ENCODE measurements at places on chromosomes 5 and 9.

- no peak for DNase-seq
Measured at GRCh38 chr9:87139099-87139730, 191.9 kb upstream of the GAS1 start.

- DNase-seq: no peak
Measured at GRCh38 chr9:76716085-76716672, 48.1 kb upstream of the PCA3 start.

GRCh38 chr5:163189023-163189553 lies 248.3 kb upstream of the CCNG1 start:
- no peak for DNase-seq

- DNase-seq: no peak
Measured at GRCh38 chr9:33472881-33473615, 676 bp downstream of the NOL6 start.

DNA sequence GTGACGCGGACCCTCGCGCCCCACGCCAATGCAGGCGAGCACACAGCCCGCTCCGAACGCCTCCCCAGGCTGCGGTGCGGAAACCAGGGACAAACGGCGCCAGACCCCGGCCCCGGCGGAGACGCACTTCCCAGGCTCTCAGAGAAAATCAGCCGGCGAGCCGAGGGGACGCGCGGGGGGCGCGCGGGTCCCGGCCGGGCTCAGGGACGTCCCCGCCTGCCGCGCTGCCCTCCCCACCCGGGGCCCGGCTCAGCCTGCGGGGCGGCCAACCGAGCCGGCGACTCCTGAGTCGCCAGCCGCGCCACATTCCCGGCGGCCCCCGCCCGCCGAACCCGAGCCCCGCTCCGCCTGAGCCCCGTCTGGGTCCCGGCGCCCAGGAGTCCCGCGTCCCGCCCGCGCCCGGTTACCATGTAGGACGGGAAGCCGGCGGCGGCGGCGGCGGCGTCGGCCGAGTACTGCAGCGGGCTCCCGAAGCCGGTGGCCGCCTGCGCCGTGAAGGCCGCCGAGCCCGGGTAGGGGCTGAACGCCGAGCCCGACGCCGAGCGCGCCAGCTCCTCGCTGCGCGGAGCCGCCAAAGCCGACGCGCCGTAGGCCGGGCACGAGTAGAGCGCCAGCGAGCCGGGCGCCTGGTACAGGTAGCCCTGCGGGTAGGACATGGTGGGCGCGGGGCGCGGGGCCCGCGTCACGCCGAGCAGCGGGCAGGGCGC lies 566 bp downstream of the IRX2 start:
- no peak for DNase-seq

- no peak for DNase-seq
Measured at GRCh38 chr5:79202076-79202475, 33.9 kb upstream of the JMY start.

DNA sequence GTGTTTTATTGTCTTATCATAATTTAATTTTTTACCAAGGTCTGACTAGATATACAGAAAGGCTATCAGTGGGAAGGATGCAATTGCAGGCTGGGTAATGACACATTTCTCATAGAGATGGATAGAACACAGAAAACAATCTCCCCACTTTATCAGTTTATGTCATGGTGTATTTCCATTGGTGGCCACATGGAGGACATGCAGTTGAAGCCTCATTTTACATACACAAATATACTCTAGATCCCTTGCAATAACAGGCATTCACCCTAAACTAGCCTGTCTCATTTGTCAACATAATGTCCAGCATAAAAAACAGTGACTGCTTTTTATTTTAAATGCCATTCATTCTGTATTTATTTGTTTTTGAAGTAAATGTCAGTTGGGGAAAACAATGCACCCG lies 526.3 kb downstream of the GABRG2 start:
- no peak for DNase-seq

- DNase-seq: no peak
Measured at GRCh38 chr5:14243766-14244165, 100.6 kb downstream of the TRIO start.

DNA sequence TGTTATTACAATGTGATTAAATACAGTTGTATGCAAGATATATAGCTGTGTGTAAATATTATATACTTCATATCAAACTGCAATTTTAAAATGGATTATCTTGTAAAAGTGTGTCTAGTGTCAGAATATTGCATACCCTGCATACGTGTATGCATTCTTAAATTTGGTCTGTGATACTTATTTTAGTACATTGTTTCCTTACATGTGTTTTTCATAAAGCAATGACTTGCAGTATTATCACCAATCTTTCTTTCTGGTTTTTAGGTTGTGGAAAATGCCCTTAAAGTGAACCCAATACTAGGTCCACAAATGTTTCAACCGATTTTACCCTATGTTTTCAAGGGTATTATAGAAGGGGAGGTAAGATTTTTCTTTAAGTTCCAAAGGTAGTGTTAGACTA lies 28.5 kb upstream of the LRRC70 start:
- no peak for DNase-seq

DNA sequence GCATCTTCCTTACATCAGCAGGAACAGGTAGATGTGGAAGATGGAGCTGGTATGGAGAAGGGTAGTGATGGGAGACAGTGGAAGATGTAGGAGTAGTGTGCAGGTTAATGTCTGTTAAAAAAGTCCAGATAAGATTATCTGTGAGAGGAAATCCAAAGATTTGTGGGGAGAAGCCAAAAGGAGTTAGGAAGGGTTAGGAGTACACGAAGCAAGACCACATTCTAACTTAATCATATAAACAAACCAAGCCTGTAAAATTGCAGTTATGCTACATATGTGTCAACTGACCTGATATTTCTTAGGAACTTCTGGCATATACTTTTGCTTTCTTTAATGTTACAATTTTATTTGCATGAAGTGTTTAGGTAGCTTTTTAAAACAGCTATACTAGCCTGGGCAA lies 142.1 kb upstream of the DMRT1 start:
- no peak for DNase-seq

GRCh38 chr5:142125963-142126362 lies 17.4 kb downstream of the NDFIP1 start:
- DNase-seq: no peak

- DNase-seq: no peak
Measured at GRCh38 chr9:79485258-79485657, 86.5 kb upstream of the TLE4 start.

DNA sequence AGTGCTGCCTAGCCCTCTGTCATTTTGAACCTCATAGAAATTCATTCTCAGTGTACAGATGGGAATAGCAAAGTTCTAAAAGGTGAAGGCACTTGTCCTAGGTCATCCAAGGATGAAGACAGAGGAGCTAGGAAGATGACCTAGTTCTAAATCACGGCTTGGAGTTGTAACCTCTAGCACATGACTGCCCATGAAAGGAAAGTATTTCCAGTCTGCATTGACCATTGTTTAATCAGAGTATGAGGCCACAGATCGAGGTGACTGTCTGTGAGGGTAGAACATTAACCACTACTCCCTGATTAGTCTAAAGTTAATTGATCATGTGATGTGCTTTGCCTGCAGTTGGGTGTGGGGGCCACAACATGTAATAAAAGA lies 674 bp upstream of the TNFSF15 start:
- no peak for DNase-seq

DNA sequence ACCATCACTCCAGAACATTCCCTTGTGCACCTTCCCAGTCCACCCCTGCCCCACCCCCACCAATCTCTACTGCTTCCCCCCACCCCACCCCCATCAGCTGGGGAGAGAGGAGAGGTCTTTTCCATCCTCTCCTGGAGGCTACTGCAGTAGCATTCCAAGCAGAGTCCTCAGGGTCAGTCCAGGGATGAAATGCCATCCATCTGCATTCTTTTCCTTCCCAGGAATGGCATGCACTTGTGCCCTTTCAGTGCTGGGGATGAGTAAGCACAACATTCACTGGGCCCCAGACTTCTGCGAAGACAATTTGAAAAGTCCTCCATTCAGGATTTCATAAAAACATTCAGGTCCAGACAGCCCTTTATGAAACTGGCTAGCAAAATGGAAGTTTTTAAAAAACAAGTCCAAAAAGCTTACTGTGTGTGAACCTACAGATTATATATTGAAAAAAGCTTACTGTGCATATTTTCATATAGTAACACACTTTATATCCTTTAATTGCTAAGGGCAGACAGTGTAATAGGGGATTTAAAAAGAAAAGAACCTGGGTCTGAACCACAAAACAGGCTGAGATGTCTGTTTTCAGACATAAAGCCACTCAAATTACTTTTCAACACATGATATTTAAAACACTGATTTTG lies 50.0 kb upstream of the GOLPH3 start:
- peak; percentile 24 for DNase-seq

- no peak for DNase-seq
Measured at GRCh38 chr5:111699324-111699723, 57.7 kb downstream of the NREP start.

DNA sequence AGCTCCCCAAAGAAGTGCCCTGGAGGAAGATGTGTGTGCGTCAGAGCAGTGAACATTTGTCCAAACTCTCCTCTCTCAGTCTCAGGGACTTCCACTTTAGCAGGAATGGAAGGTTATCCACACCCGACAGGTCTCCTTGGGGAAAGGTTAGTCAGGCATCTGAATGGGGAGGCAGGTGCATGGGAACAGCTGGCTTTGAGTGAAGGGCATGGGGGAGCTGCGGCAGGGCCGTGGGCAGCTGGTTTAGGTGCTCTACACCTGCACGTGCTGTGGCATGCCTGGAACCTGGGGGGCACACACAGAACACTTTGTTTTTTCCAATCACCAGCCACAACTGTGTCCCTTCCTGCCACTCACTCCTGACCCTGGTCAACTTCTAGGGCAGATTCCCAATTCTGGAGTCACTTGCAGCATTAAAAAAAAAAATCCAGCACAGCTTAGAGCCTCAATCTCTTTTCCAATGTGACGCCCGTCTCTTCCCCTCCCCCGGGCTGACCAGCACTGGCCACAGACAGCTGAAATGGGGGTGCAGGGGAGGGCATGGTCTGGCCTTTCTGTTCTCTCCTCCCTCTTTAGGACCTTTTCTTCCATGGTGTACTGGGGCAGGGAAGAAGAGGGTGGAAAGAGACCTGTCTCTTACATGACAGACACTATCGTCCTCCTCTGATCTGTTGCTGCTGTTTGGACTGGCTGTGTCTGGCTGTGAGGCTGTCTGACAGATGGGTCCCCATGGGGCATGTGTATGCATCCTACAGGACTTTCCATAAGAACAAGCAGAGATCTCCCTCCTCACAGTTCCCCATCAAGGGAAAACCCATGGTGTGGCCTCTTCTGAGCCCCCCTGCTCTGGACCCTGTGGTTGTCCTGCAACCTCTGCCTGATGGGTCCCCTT lies 9.5 kb upstream of the IL3 start:
- DNase-seq: no peak

DNA sequence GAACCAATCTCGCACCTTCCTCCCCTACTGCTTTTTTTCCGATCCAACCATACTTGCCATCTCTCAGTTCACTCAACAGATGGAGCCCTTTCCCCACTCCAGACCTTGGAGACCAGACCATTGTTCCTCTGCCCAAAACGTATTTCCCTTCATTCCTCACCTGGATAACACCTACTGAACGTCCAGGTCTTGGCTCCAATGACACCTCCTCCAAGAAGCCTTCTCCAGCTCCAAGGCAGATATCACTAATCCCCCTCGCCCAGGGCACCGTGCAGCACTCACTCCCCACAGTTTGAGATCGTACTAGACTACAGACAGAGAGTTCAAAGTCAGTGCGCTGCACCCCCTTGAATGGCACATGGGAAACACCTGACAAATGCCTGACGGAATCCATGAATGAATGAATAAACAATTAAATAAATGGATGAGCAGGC lies 47.1 kb upstream of the AKNA start:
- peak; percentile 20 for DNase-seq

GRCh38 chr5:153459051-153459743 lies 31.3 kb upstream of the GRIA1 start:
- DNase-seq: no peak

- DNase-seq: no peak
Measured at GRCh38 chr5:36882250-36882649, 5.7 kb downstream of the NIPBL start.

DNA sequence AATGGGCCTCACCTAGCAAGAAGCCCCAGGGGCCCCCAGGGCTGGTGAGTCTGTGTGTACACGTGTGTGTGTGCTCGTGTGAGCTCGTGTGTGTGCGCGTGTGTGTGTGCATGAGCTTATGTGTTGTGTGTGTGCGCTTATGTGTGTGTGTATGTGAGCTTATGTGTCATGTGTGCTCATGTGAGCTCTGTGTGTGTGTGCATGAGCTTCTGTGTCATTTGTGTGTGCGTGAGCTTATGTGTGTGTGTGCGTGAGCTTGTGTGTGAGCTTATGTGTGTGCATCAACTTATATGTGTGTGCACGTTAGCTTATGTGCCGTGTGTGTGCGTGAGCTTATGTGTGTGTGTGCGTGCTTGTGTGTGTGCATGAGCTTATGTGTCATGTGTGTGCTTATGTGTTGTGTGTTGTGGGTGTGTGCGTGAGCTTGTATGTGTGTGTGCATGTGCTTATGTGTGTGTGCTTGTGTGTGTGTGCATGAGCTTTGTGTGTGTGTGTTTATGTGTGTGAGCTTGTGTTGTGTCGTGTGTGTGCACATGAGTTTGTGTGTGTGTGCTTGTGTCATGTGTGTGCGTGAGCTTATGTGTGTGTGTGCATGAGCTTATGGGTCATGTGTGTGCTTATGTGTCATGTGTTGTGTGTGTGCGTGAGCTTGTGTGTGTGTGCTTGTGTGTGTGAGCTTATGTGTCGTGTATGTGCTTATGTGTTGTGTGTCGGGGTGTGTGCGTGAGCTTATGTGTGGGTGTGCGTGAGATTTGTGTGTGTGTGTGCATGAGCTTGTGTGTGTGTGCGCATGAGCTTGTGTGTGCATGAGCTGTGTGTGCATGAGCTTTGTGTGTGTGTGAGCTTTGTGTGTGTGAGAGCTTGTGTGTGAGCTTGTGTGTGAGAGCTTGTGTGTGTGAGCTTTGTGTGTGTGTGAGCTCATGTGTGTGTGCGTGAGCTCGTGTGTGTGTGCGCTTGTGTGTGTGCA lies 16.7 kb upstream of the SLC2A6 start:
- DNase-seq: no peak

GRCh38 chr5:89064736-89065135 lies 181.8 kb upstream of the MEF2C start:
- DNase-seq: no peak

DNA sequence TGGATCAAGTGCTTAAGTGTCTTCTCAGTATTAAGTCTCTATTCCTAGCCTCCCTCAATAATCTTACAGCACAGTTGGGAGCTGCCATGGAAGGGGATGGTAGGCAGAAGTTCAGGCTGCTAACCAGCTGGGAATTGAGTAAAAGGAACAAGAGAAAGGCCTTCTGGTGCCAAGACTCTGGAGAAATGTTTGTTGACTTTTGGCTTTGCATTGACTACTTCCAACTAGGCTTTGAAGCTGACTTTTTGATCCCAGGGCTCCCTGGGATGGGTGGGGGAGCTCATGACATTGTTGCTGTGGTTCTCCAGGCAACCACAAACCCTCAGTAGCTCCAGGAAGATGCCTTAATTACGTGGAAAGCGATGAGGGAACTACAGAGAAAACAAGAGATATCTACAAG lies 85.2 kb upstream of the HTR4 start:
- no peak for DNase-seq

Measured in renal pelvis (tissue), 12 donors.